ENCODE measurements at places on chromosomes 16 and 17.

DNA sequence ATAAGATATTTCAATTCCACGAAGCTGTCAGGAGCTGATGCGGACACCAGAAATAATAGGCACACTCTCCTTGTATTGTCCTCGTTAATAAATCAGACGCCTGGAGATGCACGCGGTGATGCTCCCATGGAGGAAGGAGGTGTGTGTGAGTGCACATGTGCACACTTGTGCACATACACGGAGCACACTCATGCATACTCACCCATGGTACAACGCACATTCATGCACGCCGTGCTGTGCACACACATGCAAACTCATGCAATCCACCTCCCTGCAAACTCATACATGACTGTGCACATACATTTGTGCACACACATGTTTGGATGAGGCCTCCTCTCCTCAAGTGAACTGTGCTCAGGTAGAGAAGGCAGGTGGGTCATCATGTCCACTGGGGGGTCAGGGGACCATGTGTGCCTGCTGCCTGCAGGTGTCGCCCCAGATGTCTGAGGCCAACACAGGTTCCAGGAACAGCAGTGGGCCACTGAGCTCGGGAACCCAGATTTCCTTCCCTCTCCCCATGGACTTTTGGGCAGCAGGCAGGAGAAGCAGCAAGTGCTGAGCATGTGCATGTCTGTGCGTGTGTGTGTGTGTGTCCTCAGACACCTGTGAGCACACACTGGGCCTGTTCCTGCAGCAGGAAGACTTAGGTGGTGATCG, 165.3 kb downstream of the SDK2 start:
- DNase-seq, result no peak

- DNase-seq, result no peak
Measured at GRCh38 chr16:77897129-77897437, 108.7 kb downstream of the VAT1L start.

DNA sequence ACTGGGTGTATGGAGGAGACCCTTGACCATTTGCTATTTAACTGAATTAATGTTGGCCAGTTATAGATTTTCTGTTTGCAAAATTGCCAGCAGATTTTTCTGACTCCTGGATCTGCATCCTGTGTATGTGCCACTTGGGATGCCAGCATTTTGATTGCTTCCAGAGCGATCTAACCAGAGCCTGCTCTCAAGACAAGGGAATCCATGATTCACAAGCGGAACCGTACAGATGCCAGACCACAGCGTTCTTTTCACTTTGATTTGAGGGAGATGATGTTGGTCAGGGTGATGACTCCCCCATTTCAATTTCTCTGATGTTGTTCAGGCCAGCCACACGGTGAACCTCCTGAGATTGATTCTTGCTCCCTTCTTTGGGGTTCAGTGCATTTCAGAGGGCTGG, 228.7 kb downstream of the CDH13 start:
- no peak for DNase-seq

GRCh38 chr16:12317856-12318537, 341.5 kb downstream of the SNX29 start:
- no peak for DNase-seq

DNA sequence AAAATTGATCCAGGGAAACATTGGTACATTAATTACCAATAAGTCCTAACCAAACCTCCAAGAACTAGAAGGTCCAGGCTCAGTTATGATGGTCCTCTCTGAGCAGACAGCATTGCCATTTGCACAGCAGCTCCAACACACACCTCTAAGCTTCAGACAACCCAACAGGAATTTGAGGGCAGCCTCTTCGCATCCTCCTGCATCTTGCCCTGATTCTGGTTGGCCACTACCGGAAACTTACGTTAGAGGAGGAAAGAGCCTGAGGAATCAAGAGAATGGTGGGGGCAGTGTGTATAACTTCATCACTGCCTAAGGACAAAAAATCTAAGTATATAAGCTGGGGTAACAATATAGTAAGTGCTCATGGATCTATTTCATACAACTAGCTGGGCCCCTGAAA, 15.7 kb downstream of the FAM117A start:
- DNase-seq, result no peak
